ENCODE measurements at places on chromosomes 5 and 9.

DNA sequence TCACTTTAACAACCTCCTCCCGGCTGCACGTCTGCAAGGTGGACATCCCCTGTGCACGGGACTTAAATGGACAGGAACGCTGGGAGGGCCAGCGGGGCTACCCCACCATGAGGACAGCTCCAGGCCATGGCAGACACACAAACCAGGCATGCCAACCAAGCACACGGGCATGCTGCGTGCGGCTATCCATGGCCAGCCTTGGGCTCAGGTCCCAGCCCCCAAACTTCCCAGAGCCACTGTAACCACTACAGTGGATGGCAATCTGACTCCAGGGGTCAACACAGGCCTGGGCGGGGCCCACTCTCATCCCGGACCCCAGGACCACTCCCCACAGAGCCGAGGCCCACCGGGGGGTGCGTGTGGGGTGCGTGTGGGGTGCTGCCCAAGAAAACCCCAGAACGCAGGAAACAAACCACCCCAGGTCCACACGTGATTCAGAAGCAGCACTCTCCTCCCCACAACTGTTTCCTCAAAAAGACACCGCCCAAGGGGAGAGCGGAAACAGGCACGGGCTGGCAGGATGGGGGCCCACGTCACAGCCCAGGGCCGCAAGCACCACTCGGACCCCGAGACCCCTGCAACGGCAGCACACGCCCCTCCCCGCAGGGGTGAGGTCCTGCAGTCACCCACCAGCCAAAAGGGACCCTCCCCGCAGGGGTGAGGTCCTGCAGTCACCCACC, 7.4 kb downstream of the SLC12A7 start:
- DNase-seq = no peak

DNA sequence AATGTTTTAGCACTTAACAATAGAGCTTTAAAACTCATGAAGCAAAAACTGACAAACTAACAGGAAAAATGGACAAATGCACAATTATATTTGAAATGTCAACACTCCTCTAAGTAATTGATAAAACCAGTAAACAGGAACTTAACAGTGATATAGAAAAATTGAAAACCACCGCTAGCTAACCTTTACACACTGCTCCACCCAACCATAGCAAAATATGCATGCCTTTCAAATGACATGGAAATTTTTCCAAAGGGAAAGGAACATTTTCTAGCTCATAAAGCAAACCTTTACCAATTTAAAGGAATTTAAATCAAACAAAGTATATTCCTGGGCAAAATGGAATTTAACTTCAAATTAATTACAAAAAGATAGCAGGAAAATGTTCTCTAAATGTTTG, 109.2 kb downstream of the ADAMTS19 start:
- DNase-seq = no peak

GRCh38 chr5:59756373-59757035, 137.0 kb downstream of the PDE4D start:
- DNase-seq = no peak

GRCh38 chr5:52043543-52043942, 660.3 kb downstream of the ISL1 start:
- DNase-seq = no peak

DNA sequence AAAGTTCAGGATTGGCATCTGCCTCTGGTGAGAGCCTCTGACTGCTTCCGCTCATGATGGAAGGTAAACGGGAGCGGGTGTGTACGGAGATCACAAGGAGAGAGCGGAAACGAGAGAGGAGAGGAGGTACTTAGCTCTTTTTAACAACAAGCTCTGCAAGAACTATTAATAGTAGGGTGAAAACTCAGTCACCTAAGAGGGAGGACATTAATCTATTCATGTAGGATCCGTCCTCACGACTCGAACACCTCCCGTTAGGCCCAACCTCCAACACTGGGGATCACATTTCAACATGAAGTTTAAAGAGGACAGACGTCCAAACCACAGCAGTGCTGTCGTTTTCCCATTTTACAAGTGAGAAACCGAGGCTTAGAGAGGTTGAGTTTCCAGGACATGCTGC, 173.7 kb downstream of the SLC28A3 start:
- DNase-seq = no peak

DNA sequence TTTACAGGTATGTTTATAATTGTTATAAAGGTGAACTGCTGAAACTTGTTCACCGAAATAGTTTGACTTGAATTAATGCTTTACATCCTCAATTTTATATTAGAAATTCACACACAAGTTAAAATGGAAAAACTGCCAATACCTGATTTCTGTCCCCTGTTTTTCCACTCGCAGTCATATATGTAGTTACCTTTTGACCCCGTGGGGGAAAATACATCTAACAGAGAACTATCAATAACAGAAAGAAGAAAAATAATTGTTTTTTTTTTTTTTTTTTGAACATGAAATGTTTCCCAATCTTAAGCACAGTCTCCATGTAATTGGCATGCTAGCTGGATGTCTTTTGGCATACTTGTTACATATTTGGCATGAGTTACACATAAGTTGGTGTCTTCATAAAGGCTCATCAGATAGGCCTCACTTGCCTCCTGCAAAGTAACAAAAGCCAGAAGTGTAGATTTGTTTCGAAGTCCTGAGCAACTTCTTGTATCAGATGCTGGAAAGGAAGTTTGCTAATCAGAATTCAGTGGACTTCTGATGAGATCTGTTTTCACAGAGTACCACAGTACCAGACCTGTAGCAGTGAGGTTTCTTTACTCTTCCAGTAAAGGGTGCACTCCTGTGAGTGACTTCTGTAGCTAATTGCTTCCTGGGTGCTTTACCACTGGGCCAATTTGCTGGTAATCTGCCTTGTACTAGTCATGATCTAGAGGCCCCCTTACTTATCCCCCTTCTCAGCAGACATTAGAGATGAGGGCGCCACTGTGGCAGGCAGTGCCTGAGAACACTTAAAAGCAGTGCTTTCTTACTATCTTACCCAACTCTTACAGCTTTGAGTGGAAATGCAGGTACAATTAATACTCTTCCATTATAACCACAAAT, 36.2 kb upstream of the CXXC5 start:
- DNase-seq = no peak

DNA sequence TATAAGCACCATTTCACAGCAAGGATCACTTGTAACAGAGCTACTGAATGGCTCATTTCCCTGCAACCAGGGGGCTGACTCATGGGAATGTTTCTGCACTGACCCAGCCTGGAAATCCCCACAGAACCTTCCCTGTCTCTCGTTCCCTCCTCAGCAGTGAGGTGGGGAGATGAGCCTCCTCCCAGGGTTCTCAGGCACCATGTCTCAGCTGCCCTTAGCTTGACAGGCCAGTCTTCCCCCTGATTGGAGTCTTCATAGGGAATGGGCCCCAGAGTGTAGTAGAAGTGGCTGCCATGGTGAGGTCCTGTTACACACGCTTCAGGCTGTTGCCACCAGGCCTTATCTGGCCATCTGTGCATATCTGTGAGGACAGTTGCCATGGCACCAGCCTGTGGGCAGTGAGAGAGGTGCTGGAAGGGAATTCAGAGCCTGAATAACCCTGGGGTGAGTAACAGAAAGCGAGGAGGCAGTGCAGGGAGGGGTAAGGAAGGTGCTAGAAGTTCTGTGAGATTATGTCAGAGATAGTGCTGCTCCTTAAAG, 324.4 kb downstream of the ENC1 start:
- DNase-seq = peak; percentile 10

DNA sequence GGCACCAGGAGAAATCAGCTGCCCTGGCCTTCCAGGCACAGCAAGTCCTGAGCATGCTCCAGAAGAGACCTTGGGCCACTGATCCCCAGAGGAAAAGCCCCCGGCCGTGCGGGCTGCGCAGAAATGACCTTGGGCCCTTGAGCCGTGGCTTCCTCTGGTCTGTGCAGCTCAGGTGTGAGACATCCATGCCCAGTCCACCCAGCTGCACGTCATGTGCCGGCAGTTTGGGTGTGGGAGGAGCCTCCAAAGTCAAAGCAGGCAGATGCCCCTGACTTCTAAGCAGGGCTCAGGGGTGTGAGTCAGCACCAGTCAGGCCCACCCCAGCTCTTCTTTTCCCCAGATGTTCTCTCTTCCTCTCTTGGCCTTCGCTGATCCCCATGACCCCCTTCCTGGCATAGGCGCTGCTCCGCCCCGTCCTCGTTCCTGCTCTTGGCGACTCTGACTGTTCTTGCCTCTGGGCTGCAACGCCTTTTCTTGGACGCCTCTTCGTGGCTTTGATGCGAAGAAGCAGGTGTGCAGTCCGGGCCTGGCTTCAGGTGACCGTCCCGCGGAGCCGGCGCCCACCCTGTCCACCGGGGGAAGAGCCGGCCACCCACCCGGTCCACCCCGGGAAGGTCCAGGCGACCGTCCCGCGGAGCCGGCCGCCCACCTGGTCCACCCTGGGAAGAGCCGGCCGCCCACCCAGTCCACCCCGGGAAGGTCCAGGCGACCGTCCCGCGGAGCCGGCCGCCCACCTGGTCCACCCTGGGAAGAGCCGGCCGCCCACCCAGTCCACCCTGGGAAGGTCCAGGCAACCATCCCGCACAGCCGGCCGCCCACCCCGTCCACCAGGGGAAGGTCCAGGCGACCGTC, 5.9 kb upstream of the QSOX2 start:
- no peak for DNase-seq

DNA sequence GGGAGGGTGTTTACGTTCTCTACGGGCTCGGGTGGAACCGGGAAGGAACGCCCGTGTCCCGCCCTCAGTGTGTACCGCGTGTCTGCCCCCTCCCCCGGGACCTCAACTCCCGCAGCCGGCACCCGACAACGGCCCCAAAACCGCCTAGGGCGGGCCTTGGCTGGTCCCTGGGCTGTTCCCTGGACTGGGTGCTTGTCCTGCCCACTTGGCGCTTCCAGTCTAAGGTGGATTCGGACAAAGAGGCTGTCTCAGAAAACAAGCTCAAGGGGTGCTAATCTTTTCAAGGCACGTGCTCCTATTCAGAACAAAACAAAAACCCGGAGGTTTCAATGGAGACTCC, 379 bp upstream of the CLK4 start:
- DNase-seq = no peak

- no peak for DNase-seq
Measured at GRCh38 chr5:7886849-7887475, 18.0 kb downstream of the MTRR start.

- no peak for DNase-seq
Measured at GRCh38 chr5:6568889-6569288, 64.0 kb downstream of the NSUN2 start.

DNA sequence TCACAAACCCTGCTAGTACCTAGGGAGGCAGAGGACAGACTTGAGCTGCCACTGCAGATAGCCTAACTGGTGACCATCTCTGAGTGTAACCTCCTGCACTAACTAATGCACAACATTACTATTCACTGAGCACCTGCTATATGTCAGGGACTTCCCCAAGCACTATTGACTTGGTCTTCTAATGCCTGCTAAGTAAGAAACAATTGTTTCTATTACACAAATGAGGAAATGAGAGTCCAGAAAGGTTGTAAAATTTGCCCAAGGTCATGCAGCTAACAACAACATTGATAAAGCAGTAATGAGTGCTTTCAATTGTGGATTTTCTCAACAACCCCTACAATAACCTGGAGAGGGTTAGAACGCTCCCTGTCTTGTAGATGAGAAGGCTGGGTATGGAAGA, 183.7 kb downstream of the ZNF462 start:
- DNase-seq = no peak

GRCh38 chr5:159975462-159976019, 33.4 kb upstream of the TTC1 start:
- no peak for DNase-seq

DNA sequence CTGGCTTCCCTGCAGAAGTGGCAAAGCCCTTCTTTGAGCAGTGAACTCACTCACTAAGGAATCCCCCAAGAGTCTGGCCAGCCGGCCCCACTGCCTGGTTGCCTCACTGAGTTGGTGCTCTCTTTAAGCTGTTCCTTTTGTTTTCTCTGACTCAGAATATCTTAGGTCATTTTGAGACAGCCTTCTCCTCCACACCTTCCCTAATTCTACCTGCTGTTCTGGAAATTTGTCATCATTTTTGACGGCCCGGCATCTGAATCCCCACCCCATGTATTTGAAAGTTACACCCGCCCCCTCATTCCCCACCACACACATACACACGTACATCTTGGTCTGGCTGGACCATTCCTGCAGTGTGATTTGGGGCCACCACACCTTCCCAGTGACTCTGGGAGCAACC, 41.8 kb downstream of the FGF1 start:
- DNase-seq = no peak

- DNase-seq = no peak
Measured at GRCh38 chr9:89655990-89656657, 51.3 kb downstream of the GADD45G start.

DNA sequence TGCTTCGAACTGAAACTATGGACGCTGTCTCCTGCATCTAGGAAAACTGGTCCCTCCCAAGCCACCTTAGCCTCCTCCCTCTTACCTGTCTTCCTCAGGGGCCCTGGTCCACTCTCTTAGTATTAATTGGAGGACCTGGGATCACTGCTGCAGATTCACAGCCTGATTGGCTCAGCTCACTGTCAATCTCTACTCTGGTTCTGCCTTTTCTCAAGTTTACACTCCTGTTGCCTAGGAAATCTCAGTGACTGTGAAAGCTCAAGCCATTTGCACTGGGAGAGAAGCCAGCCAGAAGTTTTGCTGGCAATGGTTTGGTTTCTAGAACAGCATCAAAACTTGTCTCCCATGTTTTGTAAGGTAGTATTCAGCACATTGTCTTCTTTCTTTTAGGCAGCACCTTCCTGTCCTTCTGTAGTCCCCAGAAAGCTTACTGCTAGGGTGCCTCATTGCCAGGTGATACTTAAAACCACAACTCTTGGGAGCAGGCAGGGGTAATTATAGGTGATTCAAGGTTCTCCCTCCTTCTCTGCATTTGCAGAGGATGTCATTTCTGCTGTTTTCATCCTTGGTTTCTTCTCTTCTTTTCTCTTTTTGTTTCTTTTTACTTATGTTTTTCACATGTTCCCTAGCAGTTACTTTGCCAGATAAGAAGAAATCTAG, at the start of gene CAPSL:
CAPSL (minus strand) TSS at position 55 of the 660 bp plus-strand sequence. CDS start 17,502 bp downstream, outside the sequence.
- no peak for DNase-seq
